ENCODE measurements at places on chromosomes 7 and 10.

GRCh38 chr7:101990811-101991418 lies 173.5 kb downstream of the CUX1 start:
- H3K4me1 ChIP-seq, result no peaks in the 10 kb centered on the region
- no peaks in the 10 kb centered on the region for H3K27me3 ChIP-seq
- no peak overlapping the region for H3K27ac ChIP-seq
- no peak for DNase-seq

GRCh38 chr10:78115135-78115853 lies 81.6 kb downstream of the RPS24 start:
- no peak overlapping the region for H3K4me3 ChIP-seq
- H3K36me3 ChIP-seq, result no peaks in the 10 kb centered on the region
- no peaks in the 10 kb centered on the region for H3K27me3 ChIP-seq
- no peak for DNase-seq
- no peak overlapping the region for H3K27ac ChIP-seq
- no peaks in the 10 kb centered on the region for H3K4me1 ChIP-seq

GRCh38 chr10:53786236-53786900 lies 1013.8 kb upstream of the MBL2 start:
- no peaks in the 10 kb centered on the region for H3K27me3 ChIP-seq
- no peak overlapping the region for H3K4me3 ChIP-seq
- H3K36me3 ChIP-seq, result no peaks in the 10 kb centered on the region
- H3K4me1 ChIP-seq, result no peaks in the 10 kb centered on the region

- H3K27me3 ChIP-seq, result no peaks in the 10 kb centered on the region
- peak overlapping the region; percentile 56 for H3K4me3 ChIP-seq
- H3K4me1 ChIP-seq, result no peaks in the 10 kb centered on the region
Measured at GRCh38 chr10:80536361-80536835, 1.3 kb upstream of the SH2D4B start.

Data from breast epithelium (tissue), 4 donors.